ENCODE measurements at places on chromosomes 5 and 9.

GRCh38 chr5:32115985-32116384 lies 58.1 kb downstream of the GOLPH3 start:
- no peak for DNase-seq

DNA sequence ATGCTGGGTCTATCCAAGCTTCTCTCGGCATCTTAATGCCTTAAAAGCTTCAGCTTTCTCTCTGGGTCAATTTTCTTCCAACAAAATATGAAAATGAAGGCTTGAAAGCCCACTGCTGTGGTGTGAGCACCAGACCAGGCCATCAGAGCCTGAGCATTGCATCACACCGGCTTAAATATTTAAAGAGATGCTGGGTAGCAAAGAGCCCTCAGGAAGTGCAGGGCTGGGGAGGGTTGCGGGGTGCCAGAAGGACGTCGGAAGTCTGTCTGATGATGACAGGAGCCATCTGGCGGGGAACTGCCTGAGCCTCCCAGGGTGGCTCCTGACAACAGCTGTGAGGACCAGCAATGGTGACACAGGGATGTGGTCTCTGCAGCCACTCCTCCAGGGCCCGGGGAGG lies 185.5 kb downstream of the OLFM1 start:
- no peak for DNase-seq

- no peak for DNase-seq
These were observed 87.1 kb upstream of the SAP30L start for GRCh38 chr5:154358516-154359220.

- DNase-seq: no peak
These were observed 53.9 kb downstream of the MEF2C start for GRCh38 chr5:88829054-88829453.

DNA sequence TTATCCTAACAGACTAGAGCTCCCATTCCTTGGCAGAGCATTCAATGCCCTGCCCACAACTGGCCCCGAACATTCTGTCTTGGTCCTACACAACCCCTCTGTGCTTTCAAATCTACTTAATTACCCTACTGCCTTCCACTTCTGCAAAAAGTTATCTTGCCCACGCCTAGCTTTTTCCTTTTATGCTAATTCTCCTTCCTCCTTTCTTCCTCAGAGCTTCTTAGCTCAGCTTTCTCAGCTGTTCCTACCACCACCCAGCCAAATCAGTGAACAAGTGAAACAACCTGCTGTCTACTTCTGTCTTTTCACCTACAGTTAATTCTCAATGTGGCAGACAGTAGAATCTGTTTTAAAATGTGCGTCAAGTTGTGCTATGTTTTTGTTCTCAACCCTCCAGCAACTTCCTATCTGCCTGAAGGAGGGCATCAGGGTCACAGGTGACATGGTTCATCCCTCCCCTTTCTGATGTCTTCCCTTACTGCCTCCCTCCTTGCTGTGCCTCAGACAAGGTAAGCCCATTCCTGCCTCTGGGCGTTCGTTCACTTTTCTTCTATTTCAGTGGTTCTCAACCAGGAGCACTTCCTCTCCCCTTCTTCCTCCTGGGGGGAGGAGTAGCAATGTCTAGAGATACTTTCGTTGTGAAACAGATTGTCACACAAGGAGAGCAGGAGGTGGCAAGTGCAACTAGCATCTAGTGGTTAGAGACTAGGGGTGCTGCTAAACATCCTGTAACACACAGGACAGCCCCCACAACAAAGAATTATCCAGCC lies 1.3 kb upstream of the REEP5 start:
- DNase-seq: no peak

DNA sequence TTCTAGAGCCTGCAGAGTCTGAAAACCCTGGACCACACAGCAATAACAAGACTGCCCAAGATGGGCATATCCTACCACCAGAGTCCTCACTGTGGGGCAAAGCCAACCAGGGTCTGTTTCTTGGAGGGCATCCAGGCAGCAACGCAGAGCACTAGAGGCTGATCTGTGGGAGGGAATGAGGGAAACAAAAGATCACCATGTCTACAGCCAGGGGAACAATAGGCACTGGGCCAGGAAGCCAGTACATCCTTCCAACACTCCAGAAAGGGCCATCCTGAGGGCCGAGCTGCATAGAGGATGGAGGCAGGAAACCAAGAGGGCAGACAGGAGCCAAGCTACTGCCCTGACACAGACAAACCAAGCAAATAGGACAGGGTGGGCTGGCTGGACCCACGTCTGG lies 416.1 kb upstream of the IRX4 start:
- no peak for DNase-seq

DNA sequence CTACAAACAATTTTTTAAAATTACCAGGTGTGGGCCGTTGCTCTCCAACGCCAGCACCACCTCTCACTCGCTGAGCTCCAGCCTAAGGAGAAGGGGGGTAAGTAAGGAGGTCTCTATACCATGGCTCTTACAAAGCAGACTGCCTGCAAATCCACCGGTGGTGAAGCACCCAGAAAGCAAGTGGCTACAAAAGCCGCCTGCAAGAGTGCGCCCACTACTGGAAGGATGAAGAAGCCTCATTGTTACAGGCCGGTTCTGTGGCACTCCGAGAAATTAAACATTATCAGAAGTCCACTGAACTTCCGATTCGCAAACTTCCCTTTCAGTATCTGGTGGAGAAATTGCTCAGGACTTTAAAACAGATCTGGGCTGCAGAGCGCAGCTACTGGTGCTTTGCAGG lies 46.0 kb downstream of the CDO1 start:
- no peak for DNase-seq

GRCh38 chr5:140205952-140206351 lies 31.0 kb downstream of the CYSTM1 start:
- DNase-seq: no peak

GRCh38 chr5:90562341-90562740 lies 3.7 kb downstream of the ADGRV1 start:
- no peak for DNase-seq

- DNase-seq: no peak
These were observed 208.4 kb downstream of the CD180 start for GRCh38 chr5:66987949-66988838.

GRCh38 chr5:136636001-136636400 lies 270.7 kb upstream of the TRPC7 start:
- no peak for DNase-seq

DNA sequence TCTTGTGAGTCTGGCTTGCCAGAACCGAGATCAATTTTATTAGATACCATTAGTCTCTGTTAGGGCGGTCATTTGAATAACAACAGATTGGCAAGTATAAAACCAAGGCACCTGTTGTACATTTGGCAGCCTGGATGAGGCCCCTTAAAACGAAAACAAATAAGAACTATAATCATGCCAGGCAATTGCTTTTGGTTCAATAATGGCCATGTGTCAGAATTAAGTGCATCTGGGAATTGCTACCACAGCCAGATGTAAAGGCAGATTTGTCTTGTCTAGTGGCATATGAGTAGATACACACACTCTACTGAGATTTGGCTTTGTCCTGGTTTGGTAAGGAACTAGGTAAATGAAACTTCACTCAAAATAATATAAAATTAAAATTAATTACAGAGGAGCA lies 1046.2 kb upstream of the DMAC1 start:
- no peak for DNase-seq

DNA sequence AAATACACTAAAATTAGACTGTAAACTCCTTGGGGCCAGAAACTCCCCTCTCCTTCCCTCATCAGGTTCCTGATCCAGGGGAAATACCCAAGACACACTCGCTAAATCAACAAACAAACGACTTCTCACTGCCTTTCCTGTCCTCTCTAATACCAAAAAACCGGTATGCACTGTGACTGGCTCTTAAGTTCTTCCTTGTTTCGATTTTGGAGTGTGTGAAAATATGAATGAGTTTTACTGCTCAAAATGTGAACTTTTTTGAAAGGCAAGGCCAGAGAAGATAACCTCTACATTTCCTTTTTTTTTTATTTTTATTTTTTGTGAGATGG lies 81.1 kb upstream of the EPB41L4B start:
- DNase-seq: no peak

- DNase-seq: no peak
These were observed 154.2 kb downstream of the CD180 start for GRCh38 chr5:67042176-67043003.

DNA sequence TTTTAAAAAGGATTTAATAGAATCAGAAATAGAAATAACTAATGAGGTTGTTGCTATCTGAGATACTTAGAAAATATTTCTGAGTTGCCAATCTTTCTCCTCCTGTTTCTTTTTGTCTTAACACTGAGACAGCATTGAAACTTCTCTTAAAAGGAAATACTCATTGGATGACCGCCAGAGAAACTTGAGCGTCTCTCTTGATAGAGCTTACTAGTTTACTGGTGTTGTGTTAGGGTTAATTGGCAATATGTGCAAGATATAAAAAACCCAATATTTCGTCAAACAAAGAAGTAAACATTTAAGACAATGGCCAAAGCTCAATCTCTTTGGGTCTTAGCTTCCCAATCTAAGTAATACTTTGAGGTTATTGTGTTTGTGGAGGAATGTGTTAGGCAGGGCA lies 176.4 kb upstream of the CHD1 start:
- no peak for DNase-seq

DNA sequence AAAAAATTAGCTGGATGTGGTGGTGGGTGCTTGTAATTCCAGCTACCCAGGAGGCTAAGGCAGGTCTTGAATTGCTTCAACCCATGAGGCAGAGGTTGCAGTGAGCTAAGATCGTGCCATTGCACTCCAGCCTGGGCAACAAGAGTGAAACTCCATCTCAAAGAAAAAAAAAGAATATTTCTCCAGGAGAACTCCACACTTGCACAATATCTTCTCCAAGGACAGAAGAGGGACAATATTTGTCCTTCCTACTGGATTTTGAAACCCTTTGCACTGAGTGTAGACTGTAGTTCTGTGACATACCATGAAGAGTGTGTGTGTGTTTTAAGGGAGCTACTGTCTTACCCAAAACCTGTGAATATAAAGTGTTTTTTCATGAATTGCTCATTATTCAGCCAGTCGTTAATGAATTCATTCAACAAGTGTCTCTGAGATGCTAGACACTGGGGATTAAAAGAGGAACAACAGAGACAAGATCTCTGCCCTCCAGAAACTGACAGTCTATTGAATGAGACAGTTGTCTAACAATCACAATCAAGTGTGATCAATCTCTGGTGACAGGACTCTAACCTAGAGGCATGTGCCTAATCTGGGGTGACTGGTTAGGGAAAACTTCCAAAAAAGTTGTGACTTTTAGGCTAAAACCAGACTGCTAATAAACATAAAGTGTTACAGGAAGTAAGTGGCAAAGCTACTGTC lies 9.8 kb upstream of the UBE2D2 start:
- DNase-seq: no peak

DNA sequence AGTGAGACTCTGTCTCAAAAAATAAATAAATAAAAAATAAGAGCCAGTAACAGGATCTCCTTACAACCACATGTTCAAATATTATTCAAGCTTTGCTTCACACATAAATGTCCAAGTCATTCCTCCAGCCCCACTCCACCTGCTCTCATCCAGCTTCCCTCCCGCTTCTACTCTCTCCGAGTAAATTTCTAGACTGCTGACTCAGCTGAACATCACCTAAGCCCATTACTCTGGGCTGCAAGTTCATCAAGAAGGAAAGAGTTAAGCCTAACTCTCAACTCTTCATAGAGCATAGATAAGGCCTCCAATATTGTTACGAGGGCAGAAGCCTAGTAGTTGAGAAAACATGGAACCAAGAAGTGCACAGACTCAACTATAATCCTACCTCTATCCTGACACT lies 300.2 kb downstream of the FBXL17 start:
- DNase-seq: no peak

GRCh38 chr5:74556631-74557595 lies 83.6 kb downstream of the ENC1 start:
- no peak for DNase-seq

DNA sequence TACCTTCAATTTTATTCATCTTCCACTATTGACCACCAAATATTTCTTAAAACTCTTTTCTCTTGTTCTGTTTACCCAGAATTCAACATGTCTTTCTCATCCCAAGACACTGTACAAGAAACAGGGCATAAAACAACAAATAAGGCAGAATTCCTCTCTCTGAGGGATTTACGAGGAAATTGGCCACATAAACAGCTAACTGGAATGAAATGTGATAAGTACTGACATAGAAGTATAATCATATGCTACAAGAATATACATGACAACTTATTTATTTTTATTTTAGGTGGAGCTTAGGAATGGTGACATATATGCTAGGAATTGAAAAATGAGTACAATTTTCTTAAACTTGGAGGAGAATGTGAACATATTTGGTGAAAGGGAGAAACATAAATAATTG lies 48.8 kb upstream of the FBN2 start:
- no peak for DNase-seq

GRCh38 chr9:115442054-115442453 lies 324.1 kb upstream of the TNC start:
- no peak for DNase-seq

GRCh38 chr9:70263421-70263820 lies 4.6 kb downstream of the SMC5 start:
- DNase-seq: no peak

DNA sequence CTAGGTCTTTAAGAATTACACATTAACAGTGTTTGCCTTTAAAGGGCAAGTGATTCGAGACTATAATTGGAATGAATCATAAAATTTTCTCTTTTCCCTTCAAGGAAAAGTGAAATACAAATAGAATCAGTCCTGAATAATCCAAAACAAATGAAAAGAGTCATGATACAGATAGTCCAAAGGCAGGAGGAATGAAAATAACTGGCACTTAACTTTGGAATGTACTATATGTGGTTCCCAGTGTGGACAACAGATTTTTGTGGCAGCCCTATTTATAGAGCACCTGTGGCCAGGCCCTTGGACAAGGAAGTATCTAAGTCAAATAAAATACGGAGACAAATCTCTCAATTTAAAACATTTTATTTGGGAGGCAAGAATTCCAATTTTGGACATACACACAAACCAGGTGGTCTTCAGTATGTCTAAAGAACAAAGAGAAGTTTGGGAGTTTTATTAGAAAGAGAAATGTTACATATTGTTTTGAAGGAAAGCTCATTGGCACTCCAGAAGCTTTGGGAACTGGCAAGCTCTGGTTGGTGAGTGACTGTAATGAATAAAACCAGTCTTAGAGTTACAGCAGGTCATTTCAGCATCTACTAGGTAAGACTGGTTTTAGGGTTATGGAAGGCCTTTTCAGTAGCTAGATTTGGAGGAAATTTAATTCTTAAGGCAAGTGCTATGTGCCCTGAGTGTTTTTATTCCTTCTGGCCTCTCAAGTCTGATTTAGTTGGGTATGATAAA lies 116.0 kb upstream of the PAM start:
- no peak for DNase-seq

GRCh38 chr9:81787747-81788632 lies 98.6 kb upstream of the TLE1 start:
- DNase-seq: peak; percentile 11

- no peak for DNase-seq
These were observed 14.0 kb upstream of the TMEM171 start for GRCh38 chr5:73106335-73106734.

- no peak for DNase-seq
These were observed 269.9 kb downstream of the DMRT2 start for GRCh38 chr9:1320051-1320557.

DNA sequence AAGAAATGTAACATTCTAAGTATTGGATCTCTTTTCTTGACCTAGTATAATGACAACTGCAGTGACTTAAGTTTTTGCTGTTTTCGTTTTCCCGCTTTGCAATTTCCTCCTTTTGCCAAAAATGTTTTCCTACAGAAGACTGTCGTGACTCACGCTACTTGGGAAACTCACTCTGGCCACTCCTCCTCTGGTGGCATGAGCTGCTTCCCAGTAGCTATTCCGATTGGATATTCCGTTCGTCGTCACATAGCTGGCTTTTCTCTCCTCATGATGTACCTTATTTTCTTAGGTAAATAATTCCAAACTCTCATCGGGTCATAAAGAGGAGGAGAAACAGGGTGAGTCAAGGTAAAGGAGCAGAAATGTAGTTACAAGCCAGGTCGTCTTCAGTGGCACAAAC lies 64.9 kb downstream of the GOLPH3 start:
- no peak for DNase-seq

- no peak for DNase-seq
These were observed 49.0 kb downstream of the STARD4 start for GRCh38 chr5:111463311-111463710.
